ENCODE measurements at places on chromosomes 7 and 10.

DNA sequence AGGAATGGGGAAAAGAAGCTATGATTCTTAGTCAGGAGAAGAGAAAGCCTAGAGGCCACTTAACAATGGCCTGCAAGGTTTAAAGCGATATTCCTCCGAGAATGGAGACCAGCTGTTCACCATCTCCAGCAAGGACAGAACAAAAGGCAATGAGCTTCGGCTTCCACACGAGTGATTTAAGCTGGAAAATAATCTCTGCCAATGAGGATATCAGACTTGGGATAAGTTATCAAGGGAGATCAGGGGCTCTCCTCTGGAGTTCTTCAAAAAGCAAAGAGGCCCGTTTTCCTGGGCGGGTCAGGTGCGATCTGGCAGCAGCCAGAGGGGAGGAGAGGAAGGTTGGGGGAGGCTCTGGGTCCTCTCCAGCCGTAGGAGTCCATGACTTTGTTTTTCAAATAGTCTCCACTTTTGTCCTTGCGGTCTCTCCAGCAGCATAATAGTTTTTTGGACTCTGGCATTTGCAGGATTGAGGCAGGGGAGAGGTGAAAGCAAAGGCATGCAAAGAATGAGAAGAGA is 211.3 kb downstream of the SKIDA1 start:
- peak; percentile 46 for DNase-seq

- DNase-seq = no peak
Observed at GRCh38 chr10:10901906-10902305, 115.8 kb upstream of the CELF2 start.

DNA sequence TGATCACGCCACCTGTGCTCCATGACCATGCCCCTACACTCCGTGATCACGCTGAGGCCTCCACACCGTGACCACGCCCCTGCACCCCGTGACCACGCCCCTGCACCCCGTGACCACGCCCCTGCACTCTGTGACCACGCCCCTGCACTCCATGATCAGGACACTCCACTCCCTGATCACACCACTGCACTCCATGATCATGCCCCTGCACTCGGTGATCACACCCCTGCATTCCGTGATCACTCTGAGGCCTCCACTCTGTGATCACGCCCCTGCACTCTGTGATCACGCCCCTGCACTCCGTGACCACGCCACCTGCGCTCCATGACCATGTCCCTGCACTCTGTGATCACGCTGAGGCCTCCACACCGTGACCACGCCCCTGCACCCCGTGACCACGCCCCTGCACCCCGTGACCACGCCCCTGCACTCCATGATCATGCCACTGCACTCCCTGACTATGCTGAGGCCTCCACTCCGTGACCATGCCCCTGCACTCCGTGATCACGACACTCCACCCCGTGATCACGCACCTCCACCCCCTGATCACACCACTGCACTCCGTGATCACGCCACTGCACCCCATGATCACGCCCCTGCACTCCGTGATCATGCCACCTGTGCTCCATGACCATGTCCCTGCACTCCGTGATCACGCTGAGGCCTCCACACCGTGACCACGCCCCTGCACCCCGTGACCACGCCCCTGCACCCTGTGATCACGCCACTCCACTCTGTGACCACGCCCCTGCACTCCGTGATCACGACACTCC is 27.7 kb downstream of the STK32C start:
- DNase-seq = no peak

- DNase-seq = no peak
Observed at GRCh38 chr7:83447681-83448080, 201.3 kb downstream of the SEMA3E start.

- DNase-seq = no peak
Observed at GRCh38 chr7:30771880-30772425, 736 bp downstream of the MINDY4 start.

DNA sequence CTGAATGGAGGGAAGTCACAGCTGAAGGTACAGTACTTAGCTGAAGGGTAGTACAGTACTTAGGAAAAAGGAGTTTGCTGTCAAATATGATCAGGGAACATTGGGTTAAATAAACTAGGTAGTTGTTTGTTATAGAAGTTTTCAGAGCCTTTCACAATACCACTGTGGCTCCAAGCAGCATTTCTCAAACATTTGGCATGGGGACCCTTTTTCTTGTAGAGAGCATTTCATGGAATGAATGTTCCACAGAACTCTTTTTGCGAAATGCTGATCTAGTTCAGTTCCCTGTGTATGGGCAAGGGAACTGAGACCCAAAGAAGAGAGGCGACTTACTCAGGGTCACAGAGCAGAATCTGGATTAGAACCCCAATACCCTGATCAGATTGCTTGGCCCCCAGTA is 31.5 kb upstream of the DDX50 start:
- no peak for DNase-seq

DNA sequence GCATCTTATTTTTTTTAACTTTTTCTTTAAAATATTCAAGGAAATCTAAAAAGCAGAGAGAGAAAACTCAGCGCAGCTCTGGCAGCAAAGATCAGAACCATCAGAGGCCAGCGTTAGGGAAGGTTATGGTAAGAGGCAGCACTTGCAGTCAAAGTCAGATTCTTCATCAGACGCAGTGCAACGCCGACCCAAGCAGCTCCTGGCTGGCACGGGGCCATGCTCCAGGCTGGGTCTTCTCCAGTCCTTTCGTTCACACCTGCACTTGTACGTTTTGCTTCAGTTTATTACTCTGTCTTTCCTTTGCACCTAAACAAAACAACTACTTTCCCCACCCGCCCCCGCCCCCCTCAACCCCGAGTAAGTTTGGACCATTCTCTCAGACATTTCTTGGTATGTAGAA is 43.1 kb upstream of the SEC61G start:
- DNase-seq = no peak

GRCh38 chr7:109915670-109916069 is 1175.3 kb upstream of the LRRN3 start:
- DNase-seq = no peak

DNA sequence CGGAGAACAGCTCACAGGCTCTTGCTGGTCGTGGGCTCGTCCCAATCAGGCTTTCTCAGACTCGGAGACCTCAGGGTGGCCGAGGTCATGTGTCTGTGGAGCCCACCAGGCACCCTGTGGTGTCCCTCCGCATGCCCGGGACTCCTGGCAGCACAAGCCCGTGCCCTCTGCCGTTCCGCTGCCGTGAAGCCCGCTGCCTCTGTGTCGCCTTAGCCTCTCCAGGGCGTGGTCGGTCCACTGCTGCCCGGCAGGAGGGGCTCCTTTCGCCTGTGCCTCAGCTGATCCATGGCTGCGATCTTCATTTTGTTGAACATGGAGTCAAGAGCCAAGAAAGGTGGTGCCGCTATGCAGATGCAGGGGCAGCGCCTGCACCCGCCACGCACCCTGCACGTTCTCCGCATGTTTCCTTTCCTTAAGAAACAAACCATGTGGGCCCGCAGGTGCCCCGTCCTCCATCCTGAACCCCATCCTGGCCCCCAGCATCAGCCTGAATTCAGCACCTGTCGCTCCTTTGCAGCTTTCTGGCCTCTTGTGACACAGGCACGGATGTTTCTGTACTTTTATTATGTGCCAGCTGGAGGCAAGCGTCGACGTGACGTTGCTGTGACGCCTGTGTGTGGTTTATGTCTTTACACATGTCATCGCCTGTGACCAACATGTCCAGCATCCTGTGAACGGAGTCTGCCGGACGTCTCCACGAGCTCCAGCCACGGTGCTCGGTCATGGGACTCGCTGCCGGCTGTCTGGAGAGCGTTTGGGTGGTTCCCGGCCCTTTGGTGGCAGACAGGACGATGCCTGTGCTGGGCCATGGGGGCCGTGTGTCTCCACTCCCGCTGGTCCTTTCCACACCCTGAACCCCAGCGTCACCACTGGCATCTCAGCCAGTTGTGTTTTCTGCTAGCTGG is 69.9 kb downstream of the NKX6-2 start:
- DNase-seq = no peak

GRCh38 chr10:77016278-77016815 is 621.3 kb downstream of the KCNMA1 start:
- DNase-seq = no peak

- peak; percentile 28 for DNase-seq
Observed at GRCh38 chr7:27172315-27172774, 1.8 kb downstream of the HOXA10 start.

DNA sequence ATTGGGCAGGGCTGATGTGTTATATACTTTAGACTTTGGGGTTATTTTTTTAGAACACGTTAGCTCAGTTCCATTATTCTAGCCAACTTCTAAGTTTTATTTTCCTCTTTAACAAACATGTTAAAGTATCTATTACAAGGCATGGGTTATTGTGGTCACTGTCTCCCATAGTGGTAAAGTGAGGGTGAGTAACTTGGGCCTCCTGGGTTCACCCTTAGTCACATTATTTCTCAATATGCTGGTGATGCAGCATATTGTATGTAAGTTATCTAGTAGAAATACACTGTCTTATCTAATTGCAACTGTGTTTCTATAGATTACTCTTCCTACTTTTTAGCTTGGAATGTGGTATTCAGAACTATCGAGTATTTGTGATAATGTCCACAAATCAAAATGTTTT is 65.9 kb downstream of the BBS9 start:
- no peak for DNase-seq

DNA sequence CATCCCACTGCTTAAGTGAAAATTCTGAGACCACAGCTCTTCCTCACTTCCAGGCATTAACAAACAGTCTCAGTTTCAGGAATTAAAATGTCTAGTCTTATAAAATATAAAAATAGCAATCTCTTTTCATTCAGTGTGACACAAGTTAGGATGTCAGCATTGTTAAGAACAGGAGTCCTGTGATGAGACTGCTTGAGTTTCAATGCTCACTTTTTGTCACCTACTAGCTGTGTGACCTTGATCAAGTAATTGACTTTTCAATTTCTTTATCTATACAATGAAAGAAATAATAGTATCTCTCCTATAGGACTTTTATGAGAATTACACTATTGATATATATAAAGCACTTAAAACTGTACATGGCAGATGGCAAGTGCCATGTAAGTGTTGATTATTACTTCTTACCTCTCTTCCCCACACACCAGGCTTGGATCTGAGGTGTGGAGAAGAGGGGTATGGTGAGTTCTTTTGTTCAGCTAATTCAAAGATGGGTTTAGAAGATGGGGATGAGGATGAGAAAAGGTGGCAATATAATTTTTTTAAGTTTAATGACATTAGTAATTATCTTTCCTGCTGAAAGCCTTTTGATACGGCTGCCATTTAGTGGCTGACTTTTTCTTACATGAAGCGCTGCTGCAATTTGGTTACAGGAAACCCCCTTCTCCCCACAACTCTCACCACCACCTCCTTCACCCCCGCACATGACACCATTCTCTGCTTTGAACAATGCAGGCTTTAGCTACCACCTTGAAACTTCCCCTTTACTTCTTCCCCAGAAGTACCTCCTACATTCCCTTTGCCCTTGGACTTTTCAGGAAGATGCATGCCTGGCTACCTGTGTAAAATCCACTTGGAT is 20.8 kb upstream of the HYAL4 start:
- no peak for DNase-seq

DNA sequence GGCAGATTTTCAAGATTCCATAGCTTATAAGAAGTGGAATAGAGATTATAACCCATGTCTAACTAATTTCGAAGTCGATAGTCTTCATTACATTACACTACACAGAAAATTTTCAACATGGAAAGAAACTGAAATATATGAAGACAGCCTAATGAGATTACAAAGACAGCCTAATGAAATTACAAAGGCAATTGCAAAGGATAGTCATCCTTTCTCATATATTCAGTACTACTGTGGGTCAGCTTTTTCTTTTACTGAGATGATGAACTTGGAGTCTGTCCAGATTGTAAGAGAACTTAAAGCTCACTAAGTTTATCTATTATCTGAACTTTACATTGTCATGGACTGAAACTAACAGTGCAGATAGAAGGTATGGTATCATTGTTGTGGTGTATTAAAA is 304.4 kb upstream of the MBL2 start:
- DNase-seq = no peak

GRCh38 chr10:86329896-86330680 is 36.5 kb downstream of the GRID1 start:
- DNase-seq = no peak

- DNase-seq = peak; percentile 86
Observed at GRCh38 chr7:2621061-2621828, 10.5 kb upstream of the TTYH3 start.

- no peak for DNase-seq
Observed at GRCh38 chr7:46764100-46764936, 817.6 kb downstream of the TNS3 start.

DNA sequence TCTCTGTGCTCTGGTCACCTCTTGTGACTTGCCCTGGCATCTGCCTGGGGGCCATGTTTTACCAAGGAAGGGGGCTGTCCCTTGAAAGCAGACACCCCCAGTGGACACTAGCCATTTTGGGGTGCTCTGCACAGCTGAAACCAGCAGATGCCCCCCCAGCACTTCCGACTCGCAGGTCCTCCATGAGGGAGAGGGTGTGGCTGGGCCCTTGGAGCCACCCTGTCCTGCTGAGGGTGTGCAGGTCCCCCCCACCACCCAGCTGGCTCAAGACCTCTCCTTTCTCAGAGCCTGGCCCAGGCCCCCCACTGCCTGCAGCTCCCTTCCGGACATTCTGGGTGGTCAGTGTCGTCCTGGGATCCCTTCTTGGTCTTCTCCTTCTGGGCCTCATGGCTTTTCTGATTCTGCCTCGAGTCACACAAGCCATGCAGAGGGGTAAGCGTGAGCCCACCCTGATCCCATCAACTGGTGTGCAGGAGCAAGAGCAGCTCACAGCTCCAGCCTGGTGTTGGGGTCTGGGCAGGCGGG is 12.3 kb downstream of the SCART1 start:
- no peak for DNase-seq

- no peak for DNase-seq
Observed at GRCh38 chr10:131316321-131317075, 5.0 kb upstream of the TCERG1L start.

DNA sequence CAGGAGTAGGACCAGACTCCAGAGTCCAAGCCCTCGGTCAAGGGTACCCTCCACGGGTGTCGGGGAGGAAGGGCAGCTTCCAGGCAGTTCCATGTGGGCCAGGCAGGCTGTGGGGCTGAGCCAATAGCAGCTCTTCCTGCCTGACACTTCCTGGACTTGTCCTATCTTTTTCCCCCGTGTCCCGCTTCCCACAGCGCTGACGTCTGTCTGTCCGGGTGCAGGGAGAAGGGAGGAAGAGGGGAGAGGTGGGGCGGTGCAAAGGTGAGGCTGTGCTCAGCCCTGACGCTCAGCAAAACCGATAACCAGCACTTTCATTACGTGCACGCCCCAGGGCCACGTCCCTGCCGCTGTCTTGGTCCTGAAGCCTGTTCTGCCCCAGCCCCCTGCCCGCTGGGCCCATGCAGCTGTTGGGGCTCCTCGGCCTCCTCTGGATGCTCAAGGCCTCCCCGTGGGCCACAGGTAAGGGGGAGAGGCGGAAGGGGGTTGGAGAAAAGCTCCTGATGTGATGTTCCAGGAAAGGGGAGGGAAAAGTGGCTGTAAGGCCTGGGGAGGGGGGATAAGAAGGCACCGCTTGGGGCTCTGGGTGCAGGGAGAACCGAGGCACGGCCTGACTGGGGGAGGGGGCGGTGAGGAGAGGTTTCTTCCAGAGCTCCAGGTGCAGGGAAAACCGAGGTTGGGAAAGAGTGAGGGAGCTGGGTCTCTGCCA is at the start of gene MUC3A:
MUC3A (plus strand) TSS at position 308 of the 706 bp plus-strand sequence; CDS start at position 399, 91 bp downstream.
- DNase-seq = no peak

Measured in ovary (tissue), 10 donors.